T-helper 1 cell (primary cell): ENCODE measurements at places on chromosomes 2 and 18.

DNA sequence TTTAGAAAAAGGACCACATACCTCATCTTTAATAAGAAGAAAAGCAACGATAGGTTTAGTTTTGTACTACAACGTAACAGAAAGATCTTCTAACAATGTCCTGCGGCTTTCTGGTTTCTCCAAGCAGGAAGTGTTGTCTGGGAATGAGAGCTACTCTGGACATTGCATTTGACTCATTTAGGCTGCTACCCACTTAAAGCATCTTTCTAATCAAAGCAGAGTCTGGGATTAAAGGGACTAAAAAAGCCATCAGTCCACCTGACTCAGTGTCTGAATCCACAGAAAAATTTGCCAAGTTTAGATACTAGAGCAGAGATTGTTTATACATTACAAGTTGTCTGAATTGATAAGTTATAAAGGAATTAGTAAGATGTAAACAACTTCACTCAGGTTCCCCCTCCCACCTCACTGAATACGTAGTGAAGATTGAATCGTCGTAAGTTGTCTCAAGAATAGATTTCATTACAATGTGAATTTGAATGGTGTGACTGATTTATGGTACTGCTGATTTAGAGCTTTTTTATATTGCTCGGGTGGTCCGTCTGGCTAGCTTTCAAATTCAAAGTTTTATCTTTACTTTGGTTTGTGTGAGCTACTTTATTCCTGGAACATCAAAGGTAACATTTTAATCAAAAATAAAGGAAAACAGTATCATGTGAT, 70.2 kb upstream of the SMIM21 start:
- DNase-seq = no peak

DNA sequence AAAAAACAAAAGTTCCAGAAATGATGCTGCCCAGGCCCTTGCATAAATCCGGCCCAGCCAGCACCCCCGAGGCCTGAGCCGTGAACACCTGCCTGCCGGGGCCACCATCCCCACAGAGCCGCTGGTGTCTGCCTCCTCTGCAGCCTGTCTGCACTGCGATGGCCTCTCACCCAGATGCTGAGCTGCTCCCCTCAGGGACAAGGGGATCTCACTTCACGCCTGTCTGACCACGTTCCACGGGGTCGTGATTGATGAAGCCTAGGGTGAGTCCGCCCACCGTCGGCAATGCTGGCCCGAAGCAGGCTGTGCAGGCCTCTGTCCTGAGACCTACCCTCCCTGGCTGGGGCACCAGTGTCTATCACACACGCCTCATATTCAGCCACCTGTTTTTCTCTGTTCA, 444.2 kb downstream of the EIPR1 start:
- DNase-seq = no peak

- DNase-seq = no peak
Observed at GRCh38 chr2:37868866-37869265, 56.2 kb upstream of the RMDN2 start.

- no peak for DNase-seq
Observed at GRCh38 chr2:226063704-226064440, 664.4 kb downstream of the NYAP2 start.

DNA sequence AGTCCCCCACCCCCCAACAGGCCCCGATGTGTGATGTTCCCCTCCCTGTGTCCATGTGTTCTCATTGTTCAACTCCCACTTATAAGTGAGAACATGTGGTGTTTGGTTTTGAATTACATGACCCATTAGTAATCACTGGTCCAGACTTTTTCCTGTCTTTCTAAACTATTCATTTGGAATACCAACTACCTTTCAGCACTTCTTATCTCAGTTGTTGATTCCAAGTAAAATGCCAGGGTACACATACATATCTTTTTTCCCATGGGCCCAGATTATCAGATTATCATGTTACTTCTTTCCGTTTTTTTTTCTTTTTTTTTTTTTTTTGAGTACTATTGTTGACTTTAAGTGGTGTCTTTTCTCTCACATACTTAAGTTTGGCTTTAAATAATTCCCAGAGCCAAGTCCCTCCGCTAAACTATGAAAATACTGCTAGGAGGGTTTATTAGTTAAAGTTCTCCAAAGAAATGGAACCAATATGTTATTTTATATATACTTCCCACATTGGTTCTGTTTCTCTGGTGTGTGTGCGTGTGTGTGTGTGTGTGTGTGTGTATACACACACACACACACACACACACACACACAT, 389.3 kb downstream of the IRS1 start:
- no peak for DNase-seq

DNA sequence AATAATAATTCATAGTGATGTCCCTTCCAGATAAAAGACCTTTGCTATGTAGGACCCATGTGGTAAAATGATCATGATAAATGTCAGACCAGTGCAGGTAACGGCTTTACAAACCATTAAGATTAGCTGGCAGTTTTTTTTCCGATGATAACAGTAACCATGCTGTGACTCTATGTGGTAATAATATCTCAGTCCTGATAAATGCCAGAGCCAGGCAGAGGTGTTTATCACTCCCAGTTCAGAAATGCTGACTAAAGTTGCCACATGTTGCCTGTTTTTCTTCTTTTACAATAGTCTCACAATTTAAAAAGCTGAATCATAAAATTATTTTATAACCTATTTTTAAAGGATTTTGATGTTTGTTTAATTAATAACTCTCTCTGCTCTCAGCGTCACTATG, 565.1 kb downstream of the ARHGAP15 start:
- no peak for DNase-seq

DNA sequence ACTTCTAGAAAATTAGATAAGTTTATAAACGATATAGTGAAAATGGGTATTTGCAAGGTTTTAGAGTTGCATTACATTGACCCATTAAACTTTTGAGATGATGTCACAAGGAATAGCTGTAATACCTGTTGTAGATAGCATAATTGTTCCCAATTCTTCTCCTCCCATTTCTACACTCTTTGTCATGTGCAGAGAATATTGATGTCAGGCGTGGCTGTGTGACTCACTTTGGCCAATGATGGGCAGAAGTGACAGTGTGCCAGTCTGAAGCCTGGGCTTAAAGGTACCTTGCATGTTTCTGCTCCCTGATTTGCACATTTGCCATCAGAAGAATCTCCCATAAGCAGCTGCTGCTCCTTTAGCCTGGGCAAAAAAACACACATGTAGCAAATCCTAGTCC, 26.9 kb upstream of the CCBE1 start:
- DNase-seq = no peak

DNA sequence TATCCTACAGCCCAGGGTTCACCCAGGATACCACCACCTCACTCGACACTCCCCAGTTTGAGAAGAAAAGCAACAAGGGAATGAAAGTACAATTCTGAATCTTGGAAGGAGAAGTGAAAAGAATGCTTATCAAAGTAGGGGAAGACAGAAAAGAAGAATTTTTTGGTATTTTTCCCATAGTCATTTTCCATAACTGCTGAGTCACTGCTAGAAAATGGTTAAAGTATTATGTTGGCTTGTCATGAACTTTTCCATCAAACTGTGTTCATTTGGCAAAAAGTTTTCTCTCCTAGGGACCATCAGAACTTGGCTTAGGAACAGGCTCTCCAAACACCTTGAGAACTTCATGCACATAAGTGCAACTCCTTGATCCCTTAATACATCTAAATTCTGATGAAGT, 192.0 kb downstream of the BCL11A start:
- no peak for DNase-seq

DNA sequence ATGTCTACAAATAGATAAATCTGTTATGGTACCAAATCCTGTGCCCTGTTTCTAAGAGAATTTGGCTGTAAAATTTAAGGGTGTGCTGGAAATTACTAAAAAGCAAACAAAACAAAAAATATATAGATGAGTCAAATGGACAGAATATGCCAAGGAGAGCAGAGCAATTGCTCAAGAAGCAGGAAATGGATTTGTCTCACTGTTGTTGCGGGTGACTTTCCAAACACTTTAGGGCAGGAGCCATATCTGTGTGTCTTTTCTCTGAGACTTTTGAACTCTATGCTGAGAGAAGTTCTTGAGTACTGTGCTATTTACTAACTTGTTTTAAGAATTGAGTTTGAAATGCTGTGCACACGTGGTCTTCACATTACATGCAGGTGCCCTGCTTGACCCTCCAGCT, 221.7 kb downstream of the PHLPP1 start:
- no peak for DNase-seq

- DNase-seq = no peak
Observed at GRCh38 chr2:210561475-210561874, 5.1 kb downstream of the CPS1 start.

DNA sequence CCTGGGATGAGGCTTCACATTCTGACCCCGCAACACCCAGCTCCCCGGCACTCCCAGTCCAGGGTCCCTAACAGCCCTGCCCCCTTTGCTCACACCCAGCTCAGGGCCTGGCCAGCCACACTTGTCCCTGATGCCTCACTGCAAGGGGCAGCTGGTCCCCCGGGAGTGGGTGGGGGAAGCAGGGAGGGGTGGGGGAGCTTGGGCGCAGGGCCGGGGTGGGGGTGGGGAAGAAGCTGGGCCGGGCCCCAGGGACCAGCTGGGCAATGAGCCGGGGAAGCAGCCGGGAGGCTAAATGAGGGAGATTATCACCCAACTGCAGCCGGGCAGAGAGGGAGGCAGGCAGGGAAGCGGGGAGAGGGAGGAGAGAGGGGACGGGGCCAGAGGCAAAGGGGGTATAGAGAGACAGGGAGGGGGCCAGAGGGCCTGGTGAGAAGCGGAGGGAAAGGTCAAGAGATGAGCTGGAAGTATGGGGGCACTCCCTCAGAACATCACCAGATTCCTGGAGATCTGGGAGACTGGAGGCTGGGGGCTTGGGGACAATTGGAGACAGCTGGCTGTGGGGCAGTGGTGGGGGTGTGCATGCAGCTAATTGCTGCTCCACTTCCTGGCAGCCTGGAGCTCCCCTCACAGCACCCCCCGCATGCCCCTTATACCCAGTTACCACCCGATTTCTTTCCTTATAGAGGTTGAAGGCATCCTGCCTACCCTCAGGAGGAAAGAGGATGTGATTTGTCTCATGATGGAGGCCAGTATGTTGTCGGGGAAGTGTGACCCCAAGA, 2.5 kb upstream of the ASIC4 start:
- DNase-seq = no peak

GRCh38 chr2:236582968-236583367, 13.3 kb downstream of the ACKR3 start:
- no peak for DNase-seq

- DNase-seq = no peak
Observed at GRCh38 chr2:11611251-11611650, 58.7 kb downstream of the NTSR2 start.

GRCh38 chr18:48472610-48473009, 63.4 kb upstream of the ZBTB7C start:
- no peak for DNase-seq

DNA sequence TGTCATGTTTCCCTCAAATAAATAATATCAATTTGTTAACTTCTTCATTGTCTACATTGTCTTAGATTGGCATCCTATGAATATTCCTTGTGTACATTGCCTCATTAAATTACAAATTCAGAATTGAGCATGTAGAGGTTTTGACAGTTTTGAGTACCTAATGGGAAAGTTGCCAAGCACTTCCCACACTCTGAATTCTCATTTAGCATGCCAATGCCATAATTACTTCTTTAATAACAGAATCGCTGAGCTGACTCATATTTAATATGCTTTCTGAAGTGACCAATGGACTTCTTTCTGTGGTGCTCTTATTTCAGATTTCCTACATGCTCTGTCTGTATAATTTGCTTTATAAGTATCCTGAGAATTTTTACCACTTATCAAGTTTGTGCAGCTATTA, 114.4 kb upstream of the NOL4 start:
- DNase-seq = no peak

- DNase-seq = no peak
Observed at GRCh38 chr2:150007815-150008430, 420.3 kb upstream of the MMADHC start.

DNA sequence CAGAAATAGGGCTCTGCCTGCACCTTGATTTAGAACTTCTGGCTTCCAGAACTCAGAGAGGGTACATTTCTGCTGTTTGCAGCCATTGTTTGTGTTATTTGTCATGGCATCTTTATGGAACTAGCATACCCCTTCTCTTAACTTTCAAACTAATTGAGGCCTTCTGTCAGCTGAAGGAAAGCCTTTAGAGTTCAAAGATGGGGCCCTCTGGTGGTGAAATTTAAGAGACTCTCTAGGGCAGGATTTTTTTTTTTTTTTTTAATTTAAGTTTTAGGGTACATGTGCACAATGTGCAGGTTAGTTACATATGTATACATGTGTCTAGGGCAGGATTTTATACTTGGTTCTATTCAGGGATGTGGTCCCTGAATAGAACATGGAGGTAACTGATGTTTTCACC, 260.6 kb upstream of the LINC00305 start:
- DNase-seq = no peak

GRCh38 chr2:218882866-218883366, 2.3 kb downstream of the WNT10A start:
- DNase-seq = no peak

DNA sequence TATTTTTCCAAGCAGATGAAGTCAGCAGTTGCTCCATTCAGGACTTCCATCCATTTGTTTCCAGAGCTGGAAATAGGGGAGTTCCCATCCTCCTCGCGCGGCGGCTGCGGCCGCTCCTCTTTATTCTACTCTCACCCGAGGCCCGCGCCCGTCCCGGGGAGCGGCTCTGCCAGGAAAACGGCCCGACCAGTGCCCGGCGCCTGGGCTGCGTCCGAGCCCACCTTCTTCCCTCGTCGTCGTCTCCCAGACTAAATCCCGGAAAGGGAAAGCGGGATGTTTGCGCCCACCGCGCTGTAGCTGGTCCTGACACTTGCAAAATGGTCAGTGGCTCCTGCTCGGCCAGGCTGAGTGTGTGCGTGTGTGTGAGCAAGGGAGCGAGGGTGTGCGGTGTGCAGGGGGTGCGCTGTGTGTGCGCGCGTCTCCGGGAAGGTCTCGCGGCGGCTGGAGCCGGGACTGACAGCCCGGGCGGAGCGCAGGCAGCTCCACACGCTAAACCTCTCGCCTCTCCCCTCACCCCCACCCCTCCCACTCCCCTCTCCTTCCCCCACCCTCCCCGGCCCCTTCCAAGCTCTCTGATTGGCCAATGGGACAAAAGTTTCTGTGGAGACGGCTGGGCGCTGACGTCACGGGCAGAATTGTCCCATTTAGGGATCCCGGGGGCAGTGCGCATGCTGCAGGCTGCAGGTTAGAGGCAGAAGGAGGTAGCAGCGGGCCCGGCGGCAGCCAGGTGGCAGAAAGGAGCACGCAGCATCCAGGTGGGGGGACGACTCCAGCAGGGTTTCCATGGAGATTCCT, at the start of gene NOL4:
Gene NOL4, minus strand, starts transcription at position 491 of the 795 bp plus-strand sequence. CDS start 1,660 bp downstream, outside the sequence.
- DNase-seq = no peak

- DNase-seq = no peak
Observed at GRCh38 chr18:56541793-56542192, 96.6 kb downstream of the TXNL1 start.

- DNase-seq = no peak
Observed at GRCh38 chr2:107278672-107279071, 392.7 kb upstream of the ST6GAL2 start.

DNA sequence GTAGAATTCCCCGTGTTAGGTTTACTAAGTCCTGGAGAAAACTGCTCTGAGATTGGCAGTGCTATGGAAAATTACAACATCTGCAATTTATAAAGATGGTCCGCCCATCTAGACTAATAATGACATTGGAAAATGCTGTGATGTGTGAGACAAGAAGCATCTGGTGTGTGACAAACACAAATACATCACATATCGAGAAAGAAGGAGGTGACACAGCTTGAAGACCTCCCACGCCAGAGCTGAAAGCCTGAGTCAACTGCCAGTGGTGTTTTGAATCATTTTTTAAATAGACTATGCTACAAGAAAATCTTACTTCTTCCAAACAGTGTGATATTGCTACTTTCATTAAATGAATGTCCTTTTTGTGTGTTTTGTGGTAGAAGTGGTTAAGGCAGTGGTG, 8.6 kb upstream of the ANO7 start:
- DNase-seq = no peak

GRCh38 chr18:13574355-13574754, 152.0 kb downstream of the FAM210A start:
- DNase-seq = no peak
